ENCODE measurements at places on chromosomes 12 and 14.

- no peak for DNase-seq
Observed at GRCh38 chr12:27143256-27144069, 61.1 kb upstream of the C12orf71 start.

- no peak for DNase-seq
Observed at GRCh38 chr14:37453985-37454384, 141.1 kb downstream of the FOXA1 start.

DNA sequence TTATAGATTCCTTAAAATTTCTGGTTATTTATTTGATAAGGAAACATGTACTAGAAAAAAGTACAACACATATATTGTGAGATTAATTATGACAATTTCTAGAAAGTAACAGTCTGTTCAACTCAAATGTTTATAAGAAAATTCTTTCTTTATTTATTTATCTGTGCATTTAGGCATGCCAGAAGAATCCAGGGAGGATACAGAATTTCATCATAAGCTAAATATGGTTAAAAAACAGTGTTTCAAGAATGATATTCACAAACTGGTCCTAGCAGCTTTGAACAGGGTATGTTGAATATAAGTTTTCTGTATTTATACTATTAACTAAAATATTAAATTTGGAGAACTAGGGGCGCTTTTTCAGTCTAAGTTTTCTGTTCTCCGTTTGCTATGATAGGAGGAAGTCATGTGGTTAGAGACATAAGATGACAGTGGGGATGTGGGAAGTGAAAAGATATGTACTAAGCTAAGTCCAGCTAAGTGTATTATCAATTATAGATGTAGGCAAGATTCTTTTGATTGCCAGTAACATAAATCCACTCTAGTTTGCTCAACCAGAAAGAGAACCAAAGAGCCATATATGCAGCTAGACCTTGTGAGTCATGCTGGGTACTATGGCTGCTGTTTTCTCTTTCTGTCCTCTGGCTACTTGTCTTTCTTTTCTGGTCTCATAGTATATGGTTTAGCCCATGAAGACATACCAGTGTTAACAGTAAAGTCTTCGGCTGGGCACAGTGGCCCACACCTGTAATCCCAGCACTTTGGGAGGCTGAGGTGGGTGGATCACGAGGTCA lies 39.0 kb downstream of the LRRK2 start:
- no peak for DNase-seq

GRCh38 chr12:106170285-106170684 lies 31.5 kb upstream of the NUAK1 start:
- no peak for DNase-seq

DNA sequence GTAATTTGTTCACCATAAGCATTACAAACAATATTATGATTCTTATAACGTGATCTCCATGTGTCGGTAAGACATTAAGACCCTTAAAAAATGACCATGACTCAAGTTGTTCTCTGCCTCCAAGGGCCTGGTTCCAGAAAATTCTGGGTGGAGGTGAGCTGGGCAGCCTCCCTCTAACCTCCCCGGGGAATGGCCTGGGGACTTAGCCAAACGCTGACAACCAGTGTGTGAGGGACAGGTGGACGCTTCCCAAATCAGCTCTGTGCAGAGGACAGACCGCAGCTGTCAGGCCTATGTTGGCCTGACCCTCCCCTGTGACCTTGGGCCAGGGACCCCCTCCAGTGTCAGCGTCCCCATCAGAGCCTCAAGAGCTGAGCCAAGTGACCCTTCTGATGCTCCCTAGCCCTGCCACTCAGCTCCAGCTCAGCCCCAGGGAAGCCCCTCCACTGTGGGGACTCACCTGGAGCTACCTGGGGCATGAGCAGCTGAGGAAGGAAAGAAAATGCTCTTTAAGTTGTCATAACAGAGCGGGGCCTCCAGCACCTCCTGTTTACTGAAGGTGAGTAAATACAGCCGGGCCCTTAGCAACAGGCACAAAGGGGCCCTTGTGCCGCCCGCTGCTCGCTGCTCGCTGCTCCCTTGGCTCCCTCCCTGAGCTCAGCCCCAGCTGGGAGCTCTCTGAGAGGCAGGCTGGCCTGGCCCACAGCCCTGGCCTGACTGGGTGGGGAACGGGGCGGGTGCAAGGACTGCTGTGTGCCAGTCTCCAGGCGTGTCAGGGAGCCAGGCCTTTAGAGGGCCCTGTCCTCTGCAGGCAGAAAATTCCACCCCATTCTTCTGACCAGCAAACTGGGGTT lies 116.6 kb downstream of the CALM1 start:
- DNase-seq: peak; percentile 91

DNA sequence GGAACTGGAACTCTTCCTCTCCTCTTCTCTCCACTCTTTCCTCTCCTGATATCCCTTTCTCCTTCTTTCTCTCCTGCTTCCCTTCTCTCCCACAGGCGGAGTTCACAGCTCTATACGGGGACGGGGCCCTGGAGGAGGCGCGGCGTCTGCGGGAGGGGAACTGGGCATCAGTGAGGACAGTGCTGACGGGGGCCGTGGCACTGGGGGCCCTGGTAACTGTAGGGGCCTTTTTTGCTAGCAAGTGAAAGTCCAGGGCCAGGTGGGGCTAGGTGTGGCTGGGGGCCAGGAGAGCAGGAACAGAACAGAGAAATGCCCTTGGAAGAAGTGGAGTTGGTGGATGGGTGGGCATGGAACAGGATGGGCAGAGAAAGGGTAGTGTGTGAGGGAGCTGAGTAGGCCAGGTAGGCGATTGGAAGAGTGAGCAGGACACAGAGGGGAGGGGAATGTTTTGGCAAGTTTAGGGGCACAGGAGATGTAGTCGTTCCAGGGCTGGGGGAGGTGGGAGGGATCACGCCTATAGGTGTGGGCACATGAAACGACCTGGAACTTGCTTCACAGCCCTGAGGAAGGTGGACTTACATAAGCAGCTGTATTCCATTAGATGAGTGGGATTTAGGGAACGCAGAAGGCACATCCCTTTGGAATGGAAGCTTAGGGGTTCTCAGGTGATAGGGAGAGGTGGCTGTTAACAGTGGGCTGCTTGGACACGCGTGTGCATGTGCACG lies 2.2 kb downstream of the BCL2L2 start:
- no peak for DNase-seq

DNA sequence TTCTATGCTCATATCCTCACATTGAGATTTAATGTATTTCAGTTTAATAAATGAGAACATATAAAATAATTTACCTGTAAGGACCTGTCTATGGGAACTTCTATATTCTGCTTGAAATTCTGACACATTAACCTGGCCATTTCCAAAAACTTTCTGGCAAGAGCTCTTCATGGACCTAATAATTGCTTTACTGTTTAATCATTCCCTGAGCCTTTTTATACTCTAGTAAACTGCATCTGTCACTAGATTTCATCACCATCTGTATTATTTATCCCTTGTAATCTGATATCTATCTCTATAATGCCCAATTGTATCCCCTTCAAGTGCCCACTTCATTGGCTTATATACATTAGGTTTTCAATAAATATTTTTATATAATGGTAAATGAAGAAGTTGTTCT lies 327.7 kb downstream of the RAD51B start:
- DNase-seq: no peak

- no peak for DNase-seq
Observed at GRCh38 chr14:54867011-54867410, 35.6 kb downstream of the GCH1 start.

GRCh38 chr12:64747695-64748094 lies 11.5 kb downstream of the GNS start:
- DNase-seq: no peak

DNA sequence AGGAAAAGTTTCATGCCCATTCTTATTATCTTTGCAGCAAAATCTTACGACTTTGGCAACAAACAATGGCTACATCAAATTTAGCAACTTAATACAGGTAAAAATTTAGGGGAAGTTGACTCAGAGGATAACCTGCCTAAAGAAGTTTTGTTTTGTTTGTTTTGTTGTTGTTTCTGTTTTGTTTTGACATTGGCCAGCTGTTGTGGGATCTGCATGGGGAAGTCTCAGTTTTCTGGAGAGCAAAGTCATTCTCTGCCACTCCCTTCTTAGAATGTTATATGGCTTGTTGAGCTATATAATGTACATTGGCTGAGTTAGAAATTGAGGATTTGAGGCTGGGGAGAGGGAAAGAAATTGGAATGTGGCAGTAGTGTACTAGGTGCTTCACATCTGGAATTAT lies 109.5 kb downstream of the NT5DC3 start:
- no peak for DNase-seq

DNA sequence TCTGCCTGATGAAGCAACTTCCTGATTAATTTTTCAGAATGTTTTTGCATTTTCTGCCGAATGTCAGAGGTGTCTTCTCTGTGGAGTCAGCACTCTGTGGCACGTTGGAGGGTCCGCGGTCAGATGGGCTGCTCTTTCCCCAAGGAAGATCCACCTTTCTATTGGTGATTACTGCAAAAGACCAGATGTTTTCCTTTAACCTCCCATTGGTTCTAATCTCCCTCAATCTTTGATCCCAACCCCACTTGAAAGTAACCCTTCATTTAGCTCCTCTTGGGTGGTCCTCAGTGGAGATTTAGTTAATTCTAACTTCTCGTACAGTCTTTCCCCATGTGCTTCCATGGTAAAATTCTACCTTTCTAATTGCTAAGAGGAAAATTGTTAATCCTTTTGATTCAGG lies 397.7 kb upstream of the DDHD1 start:
- DNase-seq: no peak

DNA sequence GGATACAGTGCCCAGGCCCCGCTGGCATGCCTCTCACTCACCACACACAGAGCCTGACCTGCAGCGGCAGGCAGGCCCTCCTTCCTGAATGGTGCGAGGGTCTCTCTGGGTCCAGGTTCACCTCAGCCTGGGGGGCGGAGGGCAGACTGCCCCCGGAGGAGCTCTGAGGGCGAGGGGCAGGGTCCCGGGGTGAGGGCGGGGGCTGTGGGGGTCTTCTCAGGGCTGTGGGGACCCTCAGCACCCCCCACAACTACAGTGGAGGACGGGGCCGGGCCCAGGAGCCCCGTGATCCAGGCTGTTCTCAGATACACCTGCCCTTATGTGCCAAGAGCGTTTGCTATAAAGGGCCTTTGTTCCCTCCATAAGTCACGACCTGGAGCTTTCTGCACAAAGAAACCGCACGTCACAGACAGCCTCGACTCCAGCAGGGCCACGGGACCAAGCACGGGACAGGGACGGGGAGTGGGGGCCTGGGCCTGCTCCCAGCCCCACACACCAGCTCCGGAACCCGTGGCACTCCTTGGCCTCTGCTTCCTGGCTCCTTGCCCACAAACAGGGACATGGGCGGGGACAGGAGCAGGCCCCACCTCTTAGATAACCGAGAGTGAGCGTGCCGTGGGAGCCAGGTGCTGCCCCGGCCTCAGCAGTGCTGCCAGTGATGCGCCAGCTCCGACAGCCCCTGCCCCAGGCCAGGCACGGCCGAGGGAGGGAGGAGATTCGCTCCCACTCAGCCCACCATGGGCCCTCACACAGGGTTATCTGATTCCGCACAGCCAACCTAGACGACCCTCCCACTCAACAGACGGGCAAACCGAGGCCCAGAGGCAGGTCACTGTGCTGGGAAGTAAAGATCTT lies 101.9 kb downstream of the RFLNA start:
- no peak for DNase-seq

GRCh38 chr12:111488271-111488670 lies 82.5 kb downstream of the SH2B3 start:
- no peak for DNase-seq

DNA sequence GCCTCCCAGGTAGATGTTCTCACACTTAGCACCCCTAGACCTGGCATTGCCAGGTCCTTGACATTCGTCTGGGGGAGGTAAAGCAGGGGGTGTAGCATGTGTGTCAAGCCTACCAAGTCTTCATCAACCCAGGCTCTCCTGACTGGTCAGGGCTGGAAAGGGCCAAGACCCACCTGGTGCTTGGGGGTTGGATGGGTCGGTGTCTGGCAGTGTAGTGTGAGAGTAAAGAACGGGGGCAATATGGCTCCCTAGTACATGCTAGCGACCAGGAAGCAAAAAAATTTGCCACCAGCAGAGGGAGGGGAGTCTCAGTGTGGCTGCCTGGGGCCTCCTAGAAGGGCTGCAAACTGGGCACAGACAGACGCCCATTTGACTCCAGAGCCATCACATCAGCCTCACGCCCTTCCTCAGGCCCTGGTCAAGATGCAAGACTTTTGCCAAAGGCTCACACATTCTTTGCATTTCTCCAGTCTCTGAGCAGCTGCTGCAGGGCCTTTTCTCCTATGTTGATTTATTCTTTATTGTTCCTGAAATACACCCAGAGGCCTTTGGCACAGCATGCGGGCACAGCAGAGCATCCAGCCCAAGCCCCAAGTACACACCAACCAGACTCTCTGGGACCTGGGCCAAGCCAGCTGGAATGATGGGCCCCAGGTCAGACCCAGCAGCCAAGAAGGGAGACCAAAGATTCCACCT lies 38.3 kb upstream of the PNMA1 start:
- no peak for DNase-seq

Data from NCI-H187 (cell line).